Left lobe of liver (tissue), 2 donors: ENCODE measurements at places on chromosomes 1 and 21.

DNA sequence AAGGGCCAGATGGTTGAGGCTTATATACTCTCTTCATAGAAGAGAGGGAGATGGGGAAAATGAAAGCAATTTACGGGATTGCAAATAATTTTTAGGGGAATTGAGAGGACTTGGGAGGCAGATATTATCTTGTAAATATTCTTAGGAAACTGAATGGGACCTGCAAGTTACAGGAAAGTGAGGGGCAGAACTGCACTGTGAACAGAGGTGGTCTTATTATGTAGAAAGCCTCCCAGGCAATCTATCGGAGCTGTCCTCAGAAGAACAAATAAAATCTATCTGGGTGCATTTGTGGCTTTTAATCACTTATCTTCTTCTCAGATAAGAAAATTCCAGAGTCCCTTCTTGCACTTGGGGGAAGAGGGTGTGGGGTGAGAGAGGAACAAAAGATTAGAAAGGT is 223.5 kb downstream of the RHOU start:
- no peak for DNase-seq

GRCh38 chr1:231679109-231679508 is 52.5 kb downstream of the DISC1 start:
- DNase-seq = no peak

DNA sequence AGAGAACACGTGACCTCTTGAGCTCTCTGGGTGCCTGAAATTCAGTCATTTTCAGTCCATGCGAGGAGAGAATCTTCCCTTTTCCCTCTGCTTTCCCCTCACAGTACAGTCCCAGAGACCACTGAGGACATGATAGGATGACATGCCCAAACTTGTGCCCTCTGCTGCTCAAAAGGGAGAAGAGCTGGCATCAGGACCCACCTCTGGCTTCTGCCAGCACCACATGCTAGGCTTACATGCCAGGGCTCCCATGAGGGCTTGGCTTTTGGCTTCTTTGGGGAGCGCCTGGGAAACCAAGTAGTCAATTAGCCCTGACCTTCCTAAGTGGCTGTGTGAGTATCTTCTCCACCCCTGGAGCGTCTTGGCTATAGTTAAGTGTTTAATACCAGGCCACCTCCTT is 13.8 kb upstream of the KCNQ4 start:
- DNase-seq = no peak

- no peak for DNase-seq
Measured at GRCh38 chr1:1196431-1197187, 9.8 kb downstream of the TNFRSF18 start.

- DNase-seq = peak; percentile 60
Measured at GRCh38 chr1:244833734-244834542, 1.5 kb upstream of the COX20 start.

GRCh38 chr1:29633771-29634170 is 397.4 kb downstream of the PTPRU start:
- no peak for DNase-seq

- no peak for DNase-seq
Measured at GRCh38 chr1:12627296-12627695, 9.3 kb upstream of the DHRS3 start.

DNA sequence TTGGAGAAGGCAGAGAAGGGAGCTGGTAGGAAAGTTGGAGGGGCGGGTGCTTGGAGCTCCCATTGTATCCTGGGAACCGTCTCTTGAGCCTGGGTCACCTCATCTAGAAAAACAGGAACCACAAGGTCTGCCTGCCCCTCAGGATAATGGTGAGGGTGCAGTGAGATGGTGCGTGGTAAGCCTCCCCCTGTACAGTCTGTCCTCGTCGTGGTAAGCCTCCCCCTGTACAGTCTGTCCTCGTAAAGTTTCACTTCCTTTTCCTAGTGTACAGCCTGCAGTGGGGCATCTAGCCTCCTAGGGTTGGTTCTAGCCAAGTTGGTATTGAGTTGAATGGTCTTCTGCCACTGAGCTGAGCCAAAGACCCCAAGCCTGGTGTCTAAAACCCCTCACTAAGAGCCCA is 66.5 kb upstream of the IGSF21 start:
- no peak for DNase-seq

DNA sequence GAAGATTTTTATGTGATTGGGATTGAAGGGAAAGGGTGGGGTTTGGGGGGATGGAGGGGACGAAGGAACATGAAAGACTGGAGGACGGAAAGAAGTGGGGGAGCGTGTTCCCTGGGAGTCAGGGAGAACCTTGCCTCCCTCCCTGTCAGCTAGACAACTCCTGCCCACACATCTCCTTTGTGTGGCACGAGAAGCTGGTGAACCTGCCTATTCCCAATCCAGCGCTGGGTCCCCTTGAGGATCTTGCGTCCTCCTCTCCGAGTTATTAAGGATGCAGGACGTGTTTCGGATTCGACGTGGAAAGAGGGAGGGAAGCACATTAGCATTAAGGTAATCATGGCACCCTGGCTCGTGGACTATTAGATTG is 1.4 kb downstream of the LRRC7 start:
- no peak for DNase-seq

- DNase-seq = no peak
Measured at GRCh38 chr1:11337580-11338073, 64.6 kb downstream of the UBIAD1 start.

DNA sequence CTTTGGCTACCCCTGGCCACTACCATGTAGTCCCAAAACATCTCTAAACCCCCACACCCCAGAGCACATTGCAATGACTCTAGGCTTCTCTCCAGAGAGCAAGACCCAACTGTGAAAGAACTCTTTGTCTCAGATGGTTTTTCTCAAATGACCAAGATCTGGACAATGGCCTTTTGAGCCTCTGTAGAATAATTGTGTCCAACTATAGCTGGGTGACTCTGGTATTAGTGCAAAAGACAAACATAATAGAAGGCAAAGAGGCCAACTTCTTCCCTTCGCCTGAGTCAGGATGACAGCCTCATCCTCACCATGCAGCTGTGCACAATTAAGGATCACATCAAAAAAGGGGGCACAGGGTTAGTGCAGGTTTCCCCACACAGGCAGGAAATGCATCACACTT is 139.6 kb downstream of the BRINP2 start:
- no peak for DNase-seq

GRCh38 chr1:116663821-116664220 is 3.7 kb downstream of the IGSF3 start:
- DNase-seq = no peak

DNA sequence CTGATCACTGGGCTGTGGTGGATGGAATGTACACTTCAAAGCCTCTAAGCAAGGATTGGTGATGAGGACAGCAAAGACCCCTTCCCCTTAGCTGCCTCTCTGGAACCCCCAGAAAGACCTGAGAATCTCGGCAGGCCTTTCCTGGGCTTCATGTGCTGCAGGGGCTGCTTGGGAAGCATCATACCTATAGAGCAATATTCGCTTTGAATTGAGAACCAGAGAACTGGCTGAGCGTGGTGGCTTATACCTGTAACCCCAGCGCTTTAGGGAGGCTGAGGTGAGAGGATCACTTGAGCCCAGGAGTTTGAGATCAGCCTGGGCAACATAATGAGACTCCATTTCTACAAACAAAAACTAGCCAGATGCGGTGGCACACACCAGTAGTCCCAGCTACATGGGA is 22.0 kb downstream of the CSF1 start:
- no peak for DNase-seq

- peak; percentile 49 for DNase-seq
Measured at GRCh38 chr1:168469690-168470089, 74.1 kb downstream of the XCL2 start.

DNA sequence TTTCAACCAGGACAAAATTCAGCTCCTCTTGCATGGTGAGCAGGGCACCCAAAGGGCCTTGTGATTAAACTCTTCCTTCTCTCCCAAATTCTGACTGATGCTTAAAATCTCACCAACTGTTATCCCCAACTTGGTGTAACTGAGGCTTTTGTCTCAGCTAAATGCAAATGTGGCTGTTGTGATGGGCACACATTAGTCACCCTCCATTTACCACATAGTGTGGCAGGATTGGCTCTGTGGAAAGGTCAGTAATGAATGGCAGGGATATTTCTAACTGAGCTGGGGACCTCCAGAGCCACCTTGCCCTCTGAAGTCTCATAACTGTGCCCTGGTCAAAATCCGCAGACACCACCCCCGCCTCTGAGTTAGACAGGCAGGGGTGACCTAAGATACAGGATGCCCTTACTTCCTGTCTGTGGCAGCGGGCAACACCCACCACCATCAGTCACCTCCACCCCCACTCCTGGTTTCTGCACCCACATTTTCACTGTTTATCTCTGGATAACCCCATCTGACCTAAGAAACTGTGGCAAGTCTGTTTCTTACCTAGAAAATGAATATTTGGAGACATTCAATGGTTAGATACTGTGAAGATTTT is 25.4 kb upstream of the RGS16 start:
- no peak for DNase-seq

GRCh38 chr1:18037651-18038050 is 69.9 kb upstream of the IGSF21 start:
- DNase-seq = no peak

DNA sequence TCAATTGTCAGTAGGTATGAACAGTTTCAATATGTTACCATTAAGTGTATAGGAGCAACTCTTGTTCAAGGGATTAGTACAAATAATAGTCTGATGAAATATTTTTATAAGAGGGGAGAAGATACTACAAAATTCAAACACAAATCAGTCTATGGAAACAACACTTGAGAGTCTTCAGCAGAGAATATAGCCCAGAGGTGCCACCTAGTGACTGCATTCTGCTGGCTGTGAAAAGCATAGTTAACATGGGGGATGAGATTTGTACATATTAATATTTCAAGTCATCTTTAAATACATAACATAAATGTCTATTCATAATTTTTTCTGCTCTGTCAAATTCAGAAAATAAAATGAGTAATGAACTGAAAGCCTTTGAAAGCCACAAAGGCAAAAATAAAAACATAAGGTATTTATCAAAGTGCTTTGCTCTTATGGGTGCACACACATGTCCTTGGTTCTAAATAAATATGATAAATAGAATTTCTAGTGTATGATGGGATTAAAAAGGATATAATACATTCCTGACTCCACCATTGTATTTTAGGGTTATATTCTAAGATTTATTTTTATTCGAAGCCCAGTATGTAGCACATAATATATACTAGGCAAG is 440.9 kb upstream of the ZRANB2 start:
- no peak for DNase-seq

DNA sequence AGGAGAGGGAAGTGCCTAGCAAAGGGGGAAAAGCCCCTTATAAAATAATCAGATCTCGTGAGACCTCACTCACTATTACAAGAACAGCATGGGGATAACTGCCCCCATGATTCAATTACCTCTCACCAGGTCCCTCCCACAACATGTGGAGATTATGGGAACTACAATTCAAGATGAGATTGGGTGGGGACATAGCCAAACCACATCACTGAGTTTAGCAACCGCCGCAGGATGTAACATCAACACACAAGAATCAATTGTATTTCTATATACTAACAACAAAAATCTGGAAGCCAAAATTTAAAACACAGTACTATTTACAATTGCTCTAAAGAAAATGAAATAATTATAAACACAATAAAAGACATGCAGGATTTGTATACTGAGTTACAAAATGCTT is 21.9 kb downstream of the DIRAS3 start:
- DNase-seq = no peak

GRCh38 chr1:15736038-15736891 is at the start of gene SLC25A34:
Gene SLC25A34 (plus strand): TSS chr1:15736258. CDS start chr1:15736486, 228 bp downstream.
- peak; percentile 98 for DNase-seq

GRCh38 chr1:243264717-243265116 is 8.9 kb downstream of the SDCCAG8 start:
- no peak for DNase-seq

DNA sequence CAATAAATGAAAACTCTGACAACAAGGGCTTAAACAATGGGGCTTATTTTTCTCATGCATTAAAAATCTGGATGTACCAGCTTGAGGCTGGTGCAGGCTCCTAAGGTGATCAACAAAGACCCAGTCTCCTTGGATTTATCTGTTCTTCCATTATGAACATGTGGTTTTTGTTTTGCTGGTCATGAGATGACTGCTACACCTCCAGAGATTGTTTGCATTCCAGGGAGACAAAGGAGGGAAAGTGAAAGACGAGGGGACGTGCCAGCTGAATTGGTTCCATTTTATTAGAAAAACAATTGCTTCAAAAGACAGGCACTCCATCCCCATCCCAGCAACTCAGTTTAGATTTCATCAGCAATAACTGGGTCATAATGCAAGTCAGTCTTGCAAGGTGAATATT is 90.9 kb upstream of the KCNK1 start:
- DNase-seq = no peak

DNA sequence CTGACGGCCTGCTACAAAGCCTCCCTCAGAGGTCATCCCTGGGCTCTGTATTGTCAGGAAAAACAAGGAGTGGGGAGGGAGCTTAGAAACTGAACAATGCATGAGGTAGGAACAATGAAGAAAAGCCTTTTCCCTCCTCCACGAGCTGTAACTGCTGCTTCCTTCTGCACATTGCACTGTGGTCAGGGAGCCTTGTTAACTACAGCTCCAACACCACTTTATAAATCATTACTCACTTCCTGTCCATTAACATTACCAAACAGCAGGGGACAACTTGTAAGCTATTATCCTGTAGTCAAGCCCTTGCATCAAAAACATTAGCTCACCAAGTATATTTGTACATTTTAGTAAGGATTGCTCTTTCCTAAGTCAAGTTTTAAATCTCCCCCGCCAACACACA is 336.0 kb upstream of the NR5A2 start:
- DNase-seq = no peak

DNA sequence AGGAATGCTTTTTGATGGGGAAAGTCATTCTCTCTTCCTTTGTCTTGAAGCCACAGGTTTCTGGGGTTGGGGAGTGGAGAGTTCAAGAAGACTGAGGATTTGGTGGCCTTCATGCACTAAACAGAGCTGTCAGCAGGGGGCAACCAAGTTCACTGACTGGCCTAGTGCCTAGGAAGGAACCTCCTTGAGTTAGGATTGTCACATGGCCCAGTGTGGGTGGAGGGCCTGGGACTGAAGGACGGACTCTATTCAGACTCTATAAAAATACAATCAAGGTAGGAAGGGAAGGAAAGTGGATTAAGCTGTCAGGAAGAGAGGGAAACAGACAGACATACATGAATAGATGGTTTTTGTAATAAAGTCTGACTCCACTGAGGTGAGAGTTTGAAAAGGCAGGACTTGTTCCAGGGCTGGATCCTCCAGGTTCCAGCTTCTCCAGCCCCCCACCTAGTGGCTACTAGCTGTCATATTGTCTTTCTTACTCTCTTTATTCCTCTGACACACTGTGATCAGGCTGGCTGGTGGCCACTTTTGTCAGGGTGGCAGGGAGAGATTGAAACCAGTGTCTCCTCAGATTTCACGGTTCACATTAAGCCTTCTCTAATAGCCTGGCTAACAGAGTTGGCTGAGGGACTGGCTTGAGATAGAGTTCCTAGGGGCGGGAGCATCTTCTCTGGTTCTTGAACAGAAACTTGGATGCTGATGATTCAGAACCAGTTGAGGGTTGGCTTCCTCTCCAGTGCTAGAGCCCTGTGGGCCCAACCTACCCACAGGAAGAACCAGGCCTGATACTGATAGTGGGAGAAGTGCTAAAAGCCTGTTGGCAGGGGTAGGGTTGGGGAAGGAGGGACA is 4.1 kb upstream of the SH3BGRL3 start:
- peak; percentile 81 for DNase-seq
